ENCODE measurements at places on chromosomes 3 and 15. TPM values are rescaled to one million over a fixed set of nuclear protein-coding genes. Genes with fewer than 3 reads are reported as not detected.

SLC12A1 gene
- total RNA-seq: not detected

LRRC31 gene
- not detected for total RNA-seq

DNA sequence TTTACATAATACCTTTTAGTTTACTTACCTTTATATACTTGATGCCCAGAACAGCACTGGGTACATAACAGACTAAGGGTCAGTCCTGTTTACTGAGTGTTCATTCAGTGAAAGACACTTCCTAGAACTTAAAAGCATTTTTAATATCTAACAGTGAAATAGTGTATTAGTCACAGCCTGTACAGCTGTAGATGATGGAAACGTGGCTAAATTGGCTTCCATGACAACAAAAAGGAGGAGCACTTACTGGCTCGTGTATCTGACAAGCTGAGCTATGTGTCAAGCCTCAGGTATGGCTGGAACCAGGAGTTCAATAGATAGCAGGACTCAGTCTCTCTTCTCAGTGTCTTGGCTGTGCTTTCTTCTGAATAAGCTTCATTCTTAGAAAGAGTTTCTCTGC is 40.2 kb downstream of the CMTM8 start:
- DNase-seq: peak; percentile 80

- DNase-seq: no peak
Measured at GRCh38 chr3:147649475-147649874, 240.3 kb downstream of the ZIC1 start.

- no peak for DNase-seq
Measured at GRCh38 chr3:122661633-122662032, 19.0 kb upstream of the PARP14 start.

GRCh38 chr3:188003188-188004171 is 150.5 kb upstream of the LPP start:
- no peak for DNase-seq
